Anterior cingulate cortex (tissue), 58 donors: ENCODE measurements at places on chromosomes 2 and 18.

DNA sequence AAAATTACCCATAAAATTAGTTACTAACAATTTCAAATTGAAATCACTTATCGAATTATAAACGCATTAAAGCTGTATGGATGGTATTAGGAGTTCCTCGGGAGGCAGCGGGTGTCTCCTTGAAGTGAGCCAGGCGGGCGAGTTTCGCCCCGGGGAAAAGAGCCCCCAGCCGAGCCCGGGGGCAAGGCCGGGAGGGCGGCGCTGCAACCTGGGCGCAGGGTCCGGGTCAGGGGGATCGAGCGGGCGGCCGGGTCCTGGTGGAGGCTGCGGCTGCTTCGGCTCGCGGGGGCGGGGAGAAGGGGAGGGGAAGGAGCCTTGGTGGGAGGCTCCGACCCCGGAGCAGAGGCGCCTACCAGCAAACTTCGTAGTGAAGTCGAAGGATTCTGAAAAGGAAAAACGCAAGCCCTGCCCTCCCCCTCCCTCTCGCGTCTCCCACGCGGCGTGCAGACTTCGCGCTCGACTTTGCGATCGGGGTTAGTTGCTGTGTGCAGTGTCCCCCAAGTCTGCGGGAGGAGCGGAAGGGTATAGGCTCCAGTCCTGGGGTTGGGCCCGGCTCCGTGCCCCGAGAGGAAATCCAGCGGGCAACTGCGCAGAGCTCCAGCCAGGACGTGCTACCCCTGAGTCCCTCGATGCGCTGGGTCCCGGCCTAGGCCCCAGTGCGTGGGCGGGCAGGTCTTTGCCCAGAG is 140.8 kb downstream of the MEIS1 start:
- no peak for DNase-seq

DNA sequence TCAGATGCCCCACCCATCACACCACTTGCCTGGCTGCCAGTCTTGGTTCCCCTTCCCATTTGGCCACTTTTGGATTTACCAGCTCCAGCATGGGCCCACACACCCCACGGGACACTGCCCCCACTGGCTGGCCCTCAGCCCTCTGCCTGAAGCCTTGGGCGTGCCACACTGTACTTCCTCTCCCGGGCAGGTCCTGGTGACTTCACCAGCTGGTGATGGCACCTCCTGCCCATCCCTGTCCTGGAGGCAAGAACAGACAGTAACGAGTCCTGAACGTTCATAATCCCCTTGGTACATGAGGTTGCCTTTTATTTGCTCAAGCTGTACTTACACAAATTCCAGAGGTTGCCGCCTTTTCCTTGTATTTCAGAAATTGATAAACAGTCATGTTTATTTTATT is 81.1 kb downstream of the TMEM17 start:
- no peak for DNase-seq

DNA sequence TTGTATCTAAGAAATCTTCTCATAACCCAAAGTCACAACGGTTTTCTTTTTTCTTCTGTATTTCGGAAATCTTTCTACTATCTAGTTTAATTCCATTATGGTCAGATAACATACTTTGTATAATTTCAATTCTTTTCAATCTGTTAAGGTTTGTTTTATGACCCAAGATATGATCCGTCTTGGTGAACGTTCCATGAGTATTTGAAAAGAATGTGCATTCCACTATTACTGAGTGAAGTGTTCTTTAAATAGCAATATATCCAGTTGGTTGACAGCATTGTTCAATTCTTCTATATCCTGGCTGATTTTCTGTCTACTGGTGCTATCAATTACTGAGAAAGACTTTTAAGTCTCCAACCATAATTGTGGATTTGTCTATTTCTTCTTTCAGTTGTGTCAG is 414.5 kb downstream of the TNS1 start:
- no peak for DNase-seq

GRCh38 chr2:103896182-103896581 is 957.7 kb upstream of the POU3F3 start:
- DNase-seq = no peak

DNA sequence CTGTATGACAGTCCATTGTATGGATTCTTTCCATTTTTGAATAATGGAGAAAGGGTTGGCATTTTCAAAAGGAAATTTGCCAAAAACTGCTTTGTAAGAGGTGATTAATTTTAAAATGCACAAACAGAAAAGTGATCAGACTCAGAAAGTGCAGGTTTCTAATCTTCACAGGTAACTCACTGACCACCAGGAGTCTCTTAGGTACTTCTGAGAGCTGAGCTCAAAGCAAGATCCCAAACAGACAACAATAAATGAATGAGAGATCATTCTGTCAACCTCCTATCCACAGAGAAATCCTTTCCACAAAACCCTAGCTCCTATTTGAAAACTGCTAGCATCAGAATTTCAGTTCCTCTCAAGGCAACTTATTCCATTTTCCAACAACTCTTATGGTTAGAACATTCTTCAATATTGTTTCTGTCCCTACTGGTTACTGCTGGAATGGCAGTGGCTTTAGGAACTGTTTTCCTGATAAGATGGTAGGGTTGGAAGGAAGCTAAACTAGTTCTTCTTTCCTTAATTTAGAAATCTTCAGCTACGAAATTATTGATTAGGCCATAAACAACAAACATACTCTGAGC is 20.6 kb upstream of the HAAO start:
- DNase-seq = no peak

DNA sequence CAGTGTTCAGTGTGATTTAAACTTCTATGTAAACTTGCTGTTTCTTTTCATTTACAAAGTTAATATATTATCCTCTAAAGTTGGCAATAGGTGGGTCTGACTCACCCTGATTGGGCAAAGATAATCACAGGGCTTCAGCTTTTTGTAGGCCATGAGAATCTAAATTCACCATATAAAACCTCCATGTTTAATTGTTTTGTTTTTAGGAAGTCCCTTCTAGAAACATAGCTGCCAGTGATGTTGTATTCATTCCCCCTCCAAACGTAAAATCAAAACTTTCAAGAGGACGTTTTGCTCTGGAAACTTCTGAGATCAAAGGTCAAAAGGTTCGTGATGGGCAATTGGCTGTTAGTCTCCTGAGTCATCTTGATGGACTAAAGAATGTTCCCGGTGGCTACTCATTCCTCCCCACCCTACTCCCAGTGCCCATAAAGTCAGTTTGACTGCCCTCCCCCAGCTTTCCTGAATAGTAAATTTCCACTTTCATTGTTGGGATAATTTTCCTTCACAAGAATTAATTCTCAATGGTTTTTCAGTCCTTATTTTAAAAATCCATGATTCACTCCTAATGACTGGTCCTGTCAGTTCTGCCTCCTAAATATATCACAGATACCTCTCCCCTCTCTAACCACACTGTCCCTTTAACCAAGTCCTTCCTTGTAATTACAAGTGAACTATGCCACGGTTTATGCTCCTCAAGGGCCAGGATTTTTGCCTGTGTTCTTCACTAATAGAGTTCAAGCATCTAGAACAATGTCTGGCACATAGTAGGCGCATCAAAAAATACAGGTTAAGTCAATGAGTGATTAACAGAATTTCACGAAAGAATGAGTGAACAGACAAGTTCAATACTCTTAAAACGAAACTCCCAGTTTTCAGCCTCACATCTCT is 164.4 kb upstream of the VRK2 start:
- no peak for DNase-seq

- DNase-seq = no peak
These were observed 143.7 kb upstream of the SYT4 start for GRCh38 chr18:43420950-43421349.

DNA sequence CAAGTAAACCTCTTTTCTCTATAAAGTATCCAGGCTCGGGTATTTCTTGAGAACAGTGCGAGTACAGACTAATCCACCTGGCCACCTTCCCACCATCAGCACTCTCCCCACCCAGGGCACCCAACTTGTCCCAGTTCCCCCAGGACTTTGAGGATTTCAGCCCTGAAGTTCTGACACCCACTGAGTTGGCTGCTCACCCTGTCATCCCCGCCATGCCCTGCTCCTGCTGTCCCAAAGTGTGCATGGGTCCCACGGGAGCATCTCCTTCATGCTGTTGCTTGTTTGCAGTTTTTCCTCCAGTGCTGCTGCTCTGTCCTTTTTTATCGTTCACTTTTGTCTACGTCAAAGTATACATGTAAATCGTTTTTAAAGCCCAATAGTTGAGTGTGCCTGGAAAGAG is 273.9 kb downstream of the PHLPP1 start:
- no peak for DNase-seq

DNA sequence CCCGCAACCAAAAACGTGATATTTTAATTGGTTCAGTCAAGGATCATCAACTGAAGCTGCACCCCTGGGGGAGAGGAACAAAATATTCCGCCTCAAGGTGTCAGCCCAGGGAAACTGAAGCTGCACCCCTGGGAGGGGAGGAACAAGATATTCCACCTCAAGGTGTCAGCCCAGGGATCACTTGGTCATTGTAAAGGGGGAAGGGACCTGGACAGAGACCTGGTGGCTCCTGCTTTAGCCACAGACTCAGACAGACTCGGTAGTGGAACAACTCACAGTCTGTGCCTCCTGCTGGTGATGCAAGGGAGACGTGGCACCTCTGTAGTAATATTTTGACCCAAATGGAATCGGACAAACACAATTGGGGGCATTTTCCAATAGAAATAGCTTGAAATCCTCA is 75.1 kb downstream of the GBX2 start:
- DNase-seq = no peak

DNA sequence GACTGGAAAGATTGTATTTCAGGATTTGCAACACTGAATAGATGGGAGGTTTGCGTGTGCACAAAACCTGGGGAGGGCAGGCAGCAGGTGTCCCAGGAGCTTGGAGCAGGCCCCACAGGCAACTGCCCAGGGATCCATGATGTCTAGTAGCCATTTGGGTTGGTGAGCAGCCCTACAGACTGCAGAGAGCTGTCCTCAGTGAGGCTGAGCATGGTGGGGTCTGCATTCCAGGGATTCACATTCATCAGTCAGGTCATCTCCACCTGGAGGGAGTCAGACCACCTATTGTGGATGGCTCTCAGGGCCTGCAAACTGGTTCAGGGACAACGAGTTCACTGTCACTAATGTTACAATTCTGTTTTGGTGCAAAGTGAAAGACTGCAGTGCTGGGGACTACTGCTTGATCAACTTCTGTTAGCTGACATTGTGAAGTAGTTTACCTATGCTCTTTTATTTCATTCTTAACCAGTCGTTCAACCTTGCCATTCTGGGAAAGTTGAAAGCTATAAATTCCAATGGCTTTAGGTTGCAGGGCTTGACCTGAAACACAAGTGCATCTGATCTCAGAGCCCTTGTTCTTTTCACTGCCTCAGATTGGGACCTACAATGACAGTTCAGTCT is 222.6 kb downstream of the ZNF407 start:
- no peak for DNase-seq

DNA sequence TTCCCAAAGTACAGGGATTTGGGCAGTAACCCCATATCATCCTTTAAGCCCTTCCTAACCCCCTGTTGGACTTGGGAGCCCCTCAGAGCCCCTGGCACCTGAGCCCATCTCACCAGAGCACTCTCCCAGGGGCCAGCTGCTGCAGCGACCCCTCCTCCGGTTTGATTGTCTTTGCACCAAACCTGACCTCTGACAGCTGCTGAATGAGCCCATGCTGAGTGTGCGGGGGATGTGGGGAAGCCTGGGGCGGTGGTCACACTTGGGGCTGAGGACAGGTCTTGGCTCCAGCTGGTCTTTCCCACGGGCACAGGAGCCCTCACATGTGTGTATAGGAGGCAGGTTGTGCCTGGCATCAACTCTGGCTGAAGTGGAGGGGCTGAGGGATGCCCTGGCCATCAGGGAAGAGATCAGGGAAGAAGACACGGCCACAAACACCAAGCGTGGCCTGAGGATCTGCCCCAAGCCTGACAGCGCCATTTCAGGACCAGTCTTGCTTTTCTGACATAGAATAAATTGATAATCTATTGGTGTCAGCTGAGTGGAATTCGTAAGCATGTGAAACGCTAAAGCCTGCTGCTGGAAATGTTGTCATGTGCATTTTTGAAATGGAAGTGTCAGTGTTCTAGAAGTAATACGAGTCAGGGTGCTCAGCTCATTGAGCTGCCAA is 102.4 kb downstream of the ACKR3 start:
- no peak for DNase-seq

DNA sequence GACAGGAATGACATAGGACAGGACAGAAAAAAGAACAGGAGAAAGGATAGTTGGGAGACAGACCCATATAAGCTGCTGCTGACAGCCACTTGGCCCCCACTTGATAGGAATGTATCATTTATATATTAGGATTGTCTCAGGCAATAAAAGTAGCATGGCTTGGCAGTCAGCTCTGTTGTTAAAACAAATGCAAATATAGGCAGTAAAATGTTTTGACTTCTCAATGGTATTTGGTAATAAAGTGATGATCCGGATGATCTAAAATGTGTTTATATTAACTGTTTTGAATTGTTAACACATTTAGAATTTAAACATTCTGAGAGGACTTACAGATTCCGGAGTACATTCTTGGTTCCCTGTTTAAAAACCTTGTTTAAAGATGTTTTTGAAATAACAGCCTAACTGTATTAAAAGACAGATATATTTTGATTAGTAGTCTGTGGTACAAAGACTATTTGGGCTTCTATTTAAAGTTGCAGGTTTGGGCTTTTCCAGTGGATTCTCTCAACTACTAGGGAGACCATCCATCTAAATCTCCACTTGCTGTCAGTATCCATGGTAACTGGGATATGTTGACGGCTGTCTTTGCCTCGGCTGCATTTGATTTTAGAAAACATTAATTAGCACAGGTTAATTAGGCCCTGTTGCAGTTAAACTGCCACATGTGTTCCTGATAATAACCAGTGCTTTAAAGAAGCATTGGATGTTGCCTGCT is 147.6 kb downstream of the ESCO1 start:
- no peak for DNase-seq

GRCh38 chr2:242001853-242002252 is 132.3 kb downstream of the RTP5 start:
- no peak for DNase-seq

DNA sequence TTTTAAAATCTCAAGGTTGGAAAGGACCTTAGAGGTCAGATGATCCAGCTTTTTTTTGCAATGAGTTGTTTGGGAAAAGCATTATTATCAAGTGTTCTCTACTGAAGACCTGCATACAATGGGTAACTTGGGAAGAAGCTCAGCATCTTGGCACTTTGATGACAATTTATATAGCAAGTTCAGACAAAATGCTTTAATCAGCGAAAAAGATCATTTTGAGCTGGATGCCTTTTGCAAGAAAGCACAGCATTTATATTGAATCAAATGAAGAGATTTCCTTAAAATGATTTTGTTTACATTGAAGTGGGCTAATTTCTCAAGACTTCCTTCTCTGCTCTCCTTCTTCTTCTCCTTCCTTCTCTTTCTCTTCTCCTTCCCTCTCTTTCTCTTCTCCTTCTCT is 796.4 kb upstream of the CDH2 start:
- no peak for DNase-seq

DNA sequence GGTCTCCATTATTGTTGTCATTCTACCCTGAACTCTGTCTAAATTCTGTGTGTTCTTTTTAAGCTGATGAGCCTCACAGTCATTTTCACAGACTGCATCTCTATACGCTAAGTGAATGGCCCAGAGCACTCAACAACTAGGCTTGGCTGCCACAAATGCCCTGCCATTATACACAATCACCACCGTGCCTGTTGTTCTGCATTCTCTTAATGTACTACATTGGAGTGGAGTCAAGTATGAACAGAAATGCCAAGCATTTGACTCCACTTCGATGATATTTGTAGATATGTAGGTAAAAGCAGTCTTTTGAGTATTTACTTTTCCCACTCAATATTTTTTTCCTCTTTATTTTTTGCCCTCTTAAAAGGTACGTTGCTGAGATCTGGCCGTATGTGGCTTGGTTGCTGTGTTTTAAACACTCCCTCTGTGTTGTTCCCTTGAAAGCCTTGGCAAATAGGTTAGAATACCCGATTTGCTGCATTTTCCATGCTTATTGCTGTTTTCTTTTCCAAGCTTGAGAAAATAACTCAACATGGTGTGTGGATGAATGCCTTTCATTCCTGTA is 36.2 kb upstream of the TMEFF2 start:
- DNase-seq = no peak

GRCh38 chr2:176753752-176754474 is 458.7 kb upstream of the HNRNPA3 start:
- DNase-seq = no peak
